ENCODE measurements at places on chromosomes 4 and X.

DNA sequence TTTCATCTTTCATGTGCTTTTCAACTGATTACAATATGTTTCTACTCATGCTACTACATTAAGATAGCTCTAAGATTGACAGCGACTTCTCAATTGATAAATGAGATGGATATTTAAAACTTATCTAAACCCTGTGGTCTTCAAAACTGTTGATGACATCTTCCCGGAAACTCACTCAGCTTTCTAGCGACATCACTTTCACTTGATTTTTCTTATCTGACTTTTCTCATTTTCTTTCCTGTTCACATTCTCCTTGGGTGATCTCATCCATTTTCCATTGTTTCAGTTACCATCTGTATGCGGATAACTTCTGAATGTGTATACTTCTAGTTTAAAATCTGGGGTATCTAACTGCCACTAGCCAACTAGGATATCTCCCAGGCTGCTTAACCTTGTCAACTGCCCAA is 3.1 kb downstream of the POLR2B start:
- DNase-seq, result peak; percentile 31

- no peak for DNase-seq
Observed at GRCh38 chr4:118749347-118749988, 64.3 kb downstream of the METTL14 start.

- peak; percentile 20 for DNase-seq
Observed at GRCh38 chr4:40199999-40200874, 3.4 kb downstream of the RHOH start.

GRCh38 chr4:76752861-76753501 is 145.0 kb downstream of the SOWAHB start:
- peak; percentile 99 for DNase-seq

DNA sequence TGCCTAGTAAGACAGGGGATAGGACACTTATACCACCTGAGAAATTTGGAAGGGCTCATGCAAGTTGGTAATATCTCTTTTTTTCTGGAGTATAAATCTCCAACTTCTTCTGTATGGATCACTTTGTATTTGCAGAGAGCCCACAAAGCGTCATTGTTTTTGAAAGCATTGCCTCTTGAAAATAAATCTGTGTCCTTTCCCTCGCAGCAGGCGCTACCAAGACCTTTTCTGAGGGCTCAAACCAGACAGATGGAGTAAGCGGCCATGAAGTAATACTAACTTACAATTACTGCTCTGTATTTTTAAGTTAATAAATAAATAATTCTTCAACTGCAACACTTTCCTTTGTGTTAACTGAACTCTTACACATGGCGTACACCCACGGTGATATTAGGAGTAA is 56.0 kb upstream of the FBXW7 start:
- no peak for DNase-seq

Measured in fibroblast of skin of right biceps (primary cell).